NCI-H524 treated with DMSO at 0.1 percent for 48 hours (cell line): ENCODE measurements at places on chromosomes 7 and 10.

- no peak for DNase-seq
Measured at GRCh38 chr10:14306190-14306589, 24.5 kb downstream of the FRMD4A start.

- DNase-seq = no peak
Measured at GRCh38 chr10:15879058-15879457, 18.8 kb upstream of the MINDY3 start.

DNA sequence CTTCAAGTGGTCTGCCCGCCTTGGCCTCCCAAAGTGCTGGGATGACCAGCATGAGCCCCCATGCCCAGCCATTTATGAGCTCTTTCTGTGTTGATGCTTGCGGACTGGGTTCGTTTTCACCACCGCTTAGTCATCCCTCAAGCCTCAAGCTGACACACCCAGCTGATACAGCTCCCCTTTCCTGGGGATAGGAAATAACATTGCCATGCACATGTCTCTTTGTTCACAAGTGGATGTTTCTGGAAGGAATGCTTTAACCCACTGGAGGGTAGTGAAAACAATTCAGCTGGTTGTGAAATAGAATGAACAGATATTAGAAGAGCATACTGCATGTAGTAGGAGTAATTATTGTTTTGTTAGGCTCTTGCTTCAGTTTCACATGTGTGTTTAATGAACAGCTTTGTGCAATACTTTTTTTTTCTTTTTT lies 8.5 kb upstream of the METTL27 start:
- DNase-seq = no peak

- no peak for DNase-seq
Measured at GRCh38 chr7:90726623-90727022, 130.5 kb downstream of the CDK14 start.

DNA sequence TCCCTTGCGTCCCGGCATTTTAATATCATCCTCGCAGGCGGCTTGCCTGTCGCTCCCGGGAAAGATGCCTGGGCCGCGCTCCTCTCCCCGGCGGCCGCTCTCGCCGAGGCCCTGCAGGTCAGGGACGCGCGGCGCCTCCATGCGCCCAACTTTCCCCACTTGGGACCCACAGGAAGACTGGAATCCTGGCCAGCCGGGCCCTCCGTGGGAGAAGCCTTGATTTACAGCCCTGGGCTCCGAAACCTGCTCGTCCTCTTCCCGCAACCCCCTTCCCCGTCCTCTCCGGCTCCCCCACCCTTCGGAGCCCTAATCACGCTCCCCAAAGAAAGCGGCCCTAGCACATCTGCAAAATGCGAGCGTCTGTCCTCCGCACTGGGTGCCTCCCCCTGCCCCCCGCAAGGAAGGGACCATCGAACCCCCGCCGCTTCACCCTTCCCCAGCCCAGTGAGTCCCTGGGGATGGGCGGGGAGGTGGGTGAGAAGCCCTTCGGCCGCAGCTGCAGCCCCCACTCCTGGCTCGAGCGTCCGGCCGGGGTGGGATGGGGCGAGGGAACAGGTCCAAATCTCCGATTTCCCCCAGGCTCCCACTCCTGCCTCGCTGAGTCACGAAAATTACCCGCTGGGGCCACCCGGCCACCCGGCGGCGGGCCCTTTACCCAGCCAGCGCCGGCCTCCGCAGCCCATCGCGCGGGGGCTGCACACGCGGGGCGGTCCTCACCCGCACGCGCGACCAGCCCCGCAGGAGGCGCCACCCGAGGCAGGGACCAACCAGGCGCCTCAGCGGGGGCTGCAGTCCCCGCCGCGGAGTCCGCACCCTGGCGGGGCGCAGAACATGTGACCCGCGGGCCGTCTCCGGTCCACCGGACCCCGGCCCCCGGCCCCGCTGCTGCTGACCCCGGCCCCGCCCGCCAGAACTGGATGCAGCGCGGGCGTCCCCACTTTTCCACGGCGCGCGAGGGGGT lies 695 bp downstream of the HSPA12A start:
- no peak for DNase-seq

DNA sequence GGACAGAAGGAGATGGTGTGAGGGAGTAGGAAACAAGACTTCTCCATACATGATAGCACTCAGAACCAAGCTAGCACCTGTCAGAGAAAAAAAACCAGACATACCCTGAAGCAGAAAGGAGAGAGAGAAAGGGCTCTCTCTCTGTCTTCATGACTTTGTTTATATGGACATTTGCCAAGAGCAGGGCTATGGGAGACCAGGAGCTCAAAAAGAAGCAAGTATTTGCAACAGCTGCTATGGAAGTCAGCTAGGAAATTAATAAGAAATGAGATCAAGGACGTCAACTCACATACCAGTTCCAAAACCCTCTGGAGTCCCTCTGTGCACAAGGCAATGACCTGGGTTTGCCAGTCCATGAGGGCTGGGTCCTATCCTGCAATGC lies 111.6 kb downstream of the SGMS1 start:
- DNase-seq = no peak

GRCh38 chr7:86928308-86928707 lies 131.1 kb downstream of the ELAPOR2 start:
- no peak for DNase-seq

DNA sequence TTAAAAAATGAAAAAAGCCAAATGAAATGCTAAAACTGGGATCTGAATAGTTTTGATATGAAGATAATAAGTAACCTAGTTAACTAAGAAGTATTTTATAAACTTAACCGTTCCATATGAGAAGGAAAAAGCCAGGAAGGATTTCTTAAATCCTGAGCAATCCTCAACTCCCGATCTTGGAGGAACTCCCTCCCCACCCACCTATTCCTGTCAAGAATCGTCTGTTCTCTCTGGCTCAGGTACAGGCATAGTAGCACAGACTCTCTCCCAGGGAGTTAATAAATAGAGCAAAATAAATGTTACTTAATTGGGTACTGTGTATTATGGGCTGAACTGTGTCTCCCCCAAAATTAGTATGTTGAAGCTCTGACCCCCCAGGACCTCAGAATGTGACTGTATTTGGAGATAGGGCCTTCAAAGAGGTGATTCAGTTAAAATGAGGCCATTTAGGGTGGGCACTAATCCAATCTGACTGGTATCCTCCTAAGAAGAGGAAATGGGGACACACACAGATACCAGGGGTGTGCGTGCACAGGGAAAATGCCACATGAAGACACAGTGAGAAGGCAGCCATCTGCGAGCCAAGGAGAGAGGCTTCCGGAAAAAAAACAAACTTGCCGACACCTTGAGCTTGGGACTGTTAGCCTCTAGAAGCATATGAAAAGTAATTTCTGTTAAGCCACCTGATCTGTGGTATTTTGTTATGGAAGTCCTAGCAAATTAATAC lies 28.7 kb downstream of the PUS7 start:
- DNase-seq = no peak

DNA sequence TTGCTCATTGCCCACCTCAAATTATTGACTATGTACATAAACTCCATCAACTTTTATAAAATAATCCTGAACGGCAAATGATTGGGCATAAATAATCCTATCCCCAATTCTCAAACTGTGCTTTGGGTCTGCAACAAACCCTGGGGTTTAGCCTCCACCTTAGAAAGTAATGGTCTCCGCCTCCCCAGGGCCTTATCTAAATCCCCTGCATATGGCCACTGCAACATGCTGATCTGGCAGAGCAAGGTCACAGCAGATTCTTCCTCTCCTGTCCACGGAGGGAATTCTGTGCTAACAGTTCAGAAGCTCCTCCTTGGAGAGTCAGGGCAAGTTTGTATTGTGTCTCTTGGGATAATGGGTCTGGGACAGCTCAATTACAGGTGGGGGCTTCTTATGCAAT lies 18.4 kb downstream of the FXYD4 start:
- DNase-seq = no peak

DNA sequence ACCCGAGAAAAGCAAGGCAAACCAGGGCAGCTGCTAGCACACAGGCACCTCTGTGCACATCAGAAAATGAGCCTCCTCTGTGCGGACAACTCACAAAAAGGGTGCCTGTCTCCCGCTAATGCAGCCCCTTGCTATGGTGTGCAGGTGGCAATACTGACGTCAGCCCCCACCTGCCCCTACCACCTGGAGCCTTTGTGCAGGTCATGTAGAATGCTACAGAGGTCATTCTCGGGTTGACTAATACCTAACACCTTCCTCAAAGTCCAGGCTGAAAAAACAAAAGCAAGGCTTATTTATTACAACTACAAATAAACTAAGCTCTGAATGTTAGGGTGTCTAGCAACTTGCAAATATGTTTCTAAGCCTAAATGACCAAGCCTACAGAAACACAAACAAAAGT lies 13.9 kb downstream of the PIP4K2A start:
- no peak for DNase-seq
